NCI-H2171 treated with DMSO at 0.1 percent for 48 hours (cell line): ENCODE measurements at places on chromosomes 5 and 9.

GRCh38 chr9:76311537-76311936 is 82.7 kb downstream of the RFK start:
- no peak for DNase-seq

DNA sequence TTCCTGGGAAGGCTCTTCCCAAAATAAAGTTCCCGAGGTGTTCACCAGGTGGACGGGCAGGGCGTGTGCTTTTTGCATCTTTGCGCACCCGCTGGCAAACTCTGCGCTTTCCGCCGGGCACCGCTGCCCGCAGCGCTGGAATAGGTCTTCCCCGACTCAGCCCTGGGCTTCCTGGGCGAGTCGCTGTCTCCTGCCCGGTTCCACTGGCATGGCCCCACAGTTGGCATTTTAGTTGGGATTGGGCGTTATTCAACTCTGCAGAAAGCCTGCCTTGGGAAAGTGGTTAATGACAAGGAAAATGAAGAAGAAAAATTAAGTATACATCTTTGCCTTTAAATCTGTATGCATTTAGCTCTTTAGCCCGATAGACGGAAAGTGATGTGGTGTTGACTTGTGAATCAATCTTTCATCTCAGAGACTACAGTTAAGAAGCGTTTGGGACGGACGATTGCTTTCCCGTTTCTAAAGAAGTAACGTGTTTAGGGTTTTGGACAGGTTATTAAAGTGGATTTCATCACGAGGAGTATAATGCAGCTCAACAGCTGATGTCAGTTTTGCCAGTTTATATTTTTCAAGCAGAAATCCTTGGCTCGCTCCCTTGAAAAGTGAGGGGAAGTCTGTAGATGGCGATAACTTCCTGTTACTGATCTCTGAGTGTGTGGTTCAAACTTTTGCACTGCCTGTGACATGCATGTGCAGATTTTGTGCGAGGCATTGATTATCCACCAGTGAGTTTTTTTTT is 946 bp downstream of the ADCY2 start:
- peak; percentile 26 for DNase-seq

DNA sequence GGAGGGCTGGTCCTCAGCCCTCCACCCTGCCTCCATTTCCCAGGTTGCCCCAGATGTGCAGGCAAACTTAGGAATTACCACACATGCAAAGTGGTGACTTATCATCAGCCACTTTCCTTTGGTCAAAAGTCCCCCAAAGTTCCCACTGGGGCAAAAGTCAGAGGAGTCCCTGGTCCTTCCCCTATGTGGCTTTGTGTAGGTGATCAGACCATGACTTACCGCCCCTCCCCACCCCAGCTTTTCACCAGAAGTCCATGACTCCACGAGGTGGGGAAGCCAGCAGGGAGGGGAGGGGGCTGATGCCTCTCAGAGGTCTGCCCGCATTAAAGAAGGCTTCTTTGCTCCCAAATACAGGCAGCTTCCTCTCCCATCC is 5.8 kb downstream of the TRAF1 start:
- DNase-seq = no peak

- DNase-seq = no peak
Measured at GRCh38 chr9:32350682-32351081, 33.8 kb upstream of the ACO1 start.

- DNase-seq = no peak
Measured at GRCh38 chr5:135980620-135981019, 25.8 kb upstream of the LECT2 start.

- no peak for DNase-seq
Measured at GRCh38 chr5:163433271-163433670, 4.1 kb upstream of the CCNG1 start.

- DNase-seq = no peak
Measured at GRCh38 chr5:116795189-116795588, 220.6 kb upstream of the SEMA6A start.

DNA sequence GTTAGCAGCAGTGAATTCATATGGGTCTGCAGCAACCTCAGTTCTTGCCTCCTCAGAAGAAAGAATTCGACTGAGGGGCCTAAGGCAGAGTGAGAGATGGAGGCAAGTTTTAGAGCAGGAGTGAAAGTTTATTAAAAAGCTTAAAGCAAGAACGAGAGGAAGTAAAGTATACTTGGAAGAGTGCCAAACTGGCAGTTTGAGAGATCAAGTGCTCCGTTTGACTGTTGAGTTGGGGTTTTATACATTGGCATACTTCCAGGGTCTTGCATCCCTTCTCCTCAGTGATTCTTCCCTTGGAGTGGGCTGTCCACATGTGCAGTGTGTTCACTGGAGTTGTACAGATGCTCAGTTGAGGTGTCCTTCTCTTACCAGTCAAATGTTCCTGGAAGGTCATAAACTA is 203.6 kb downstream of the SPATA31D1 start:
- DNase-seq = peak; percentile 29

GRCh38 chr5:177495243-177496060 is 2.0 kb downstream of the PDLIM7 start:
- DNase-seq = no peak

DNA sequence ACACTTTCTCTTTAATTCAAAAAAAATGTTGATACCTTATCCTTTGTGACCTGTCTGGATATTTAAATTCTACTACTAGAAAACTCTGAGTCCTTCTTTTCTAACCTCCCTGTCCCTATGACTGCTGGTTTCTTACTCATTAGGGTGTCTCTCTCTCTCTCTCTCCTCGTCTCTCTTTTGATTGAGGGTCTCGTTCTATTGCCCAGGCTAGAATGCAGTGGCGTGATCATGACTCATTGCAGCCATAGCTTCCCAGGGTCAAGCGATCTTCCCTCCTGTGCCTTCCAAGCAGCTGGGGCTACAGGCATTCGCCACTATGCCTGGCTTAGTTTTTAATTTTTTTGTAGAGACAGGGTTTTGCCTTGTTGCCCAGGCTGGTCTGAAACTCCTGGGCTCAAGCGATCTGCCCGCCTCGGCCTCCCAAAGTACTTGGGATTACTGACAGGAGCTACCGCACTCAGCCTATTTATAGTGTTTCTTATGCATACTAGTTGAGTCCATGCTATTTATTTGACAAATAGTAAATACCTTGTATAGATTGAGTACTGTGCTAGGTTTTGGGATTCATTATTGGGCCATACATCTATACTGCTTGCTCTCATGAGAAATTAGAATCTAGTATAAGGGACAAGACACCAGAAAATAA is 61.9 kb downstream of the NSD1 start:
- no peak for DNase-seq

DNA sequence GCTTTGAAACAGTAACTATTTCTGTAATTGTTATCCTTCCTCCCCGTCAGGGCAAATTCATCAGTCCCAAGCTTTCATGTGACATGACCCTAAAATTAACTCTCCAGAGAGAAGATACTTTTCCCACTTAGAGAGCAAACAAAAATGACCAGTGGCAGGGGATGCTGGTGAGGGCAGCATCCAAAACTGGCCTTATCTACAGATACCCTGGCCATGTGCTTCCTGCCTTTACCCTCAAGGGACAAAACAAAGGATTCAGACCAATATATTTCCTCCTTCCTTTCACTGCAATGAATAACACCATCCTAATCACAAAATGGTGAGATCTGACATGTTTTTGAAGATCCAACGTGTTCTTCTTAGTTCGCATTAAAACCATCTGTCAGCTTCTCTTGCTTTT is 267.2 kb downstream of the MAN2A1 start:
- no peak for DNase-seq

DNA sequence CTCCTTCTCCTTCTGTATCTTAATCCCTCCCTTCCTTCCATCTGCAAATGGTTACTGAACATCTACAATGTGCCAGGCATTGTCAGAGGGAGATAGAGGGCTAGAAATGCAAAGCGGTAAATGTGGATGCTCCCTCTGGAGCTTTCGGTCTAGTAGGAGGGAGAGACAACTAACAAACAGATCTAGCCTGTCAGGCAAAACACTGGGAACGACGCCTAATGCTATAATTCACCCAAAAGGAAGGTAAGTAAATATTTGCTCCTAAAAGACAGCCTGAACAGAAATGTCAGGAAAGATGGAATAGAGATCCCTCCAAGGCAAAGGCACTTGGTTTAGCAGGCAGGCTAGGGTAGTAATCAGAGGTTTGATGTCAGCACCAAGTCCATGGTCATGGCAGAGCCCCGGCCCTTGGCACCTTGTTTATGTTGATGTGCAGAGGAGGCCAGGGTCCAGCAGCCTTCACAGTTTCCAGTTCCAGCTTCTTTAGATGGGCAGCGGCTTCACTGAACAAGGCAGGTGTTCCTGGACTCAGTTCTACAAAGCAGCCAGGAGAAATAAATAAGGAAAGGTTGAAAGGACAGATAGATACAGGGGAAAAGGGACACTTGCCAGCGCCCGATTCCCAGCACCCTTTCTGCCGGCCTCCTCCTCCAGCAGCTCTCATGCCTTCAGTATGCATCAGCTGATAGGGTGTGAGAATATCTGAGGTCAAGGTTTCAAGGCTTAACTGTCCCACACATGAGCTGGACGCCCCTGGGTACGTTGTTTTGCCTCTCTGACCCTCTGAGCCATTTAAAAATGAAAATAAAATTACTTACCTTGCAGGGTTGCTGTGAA is 46.5 kb upstream of the FRRS1L start:
- no peak for DNase-seq

DNA sequence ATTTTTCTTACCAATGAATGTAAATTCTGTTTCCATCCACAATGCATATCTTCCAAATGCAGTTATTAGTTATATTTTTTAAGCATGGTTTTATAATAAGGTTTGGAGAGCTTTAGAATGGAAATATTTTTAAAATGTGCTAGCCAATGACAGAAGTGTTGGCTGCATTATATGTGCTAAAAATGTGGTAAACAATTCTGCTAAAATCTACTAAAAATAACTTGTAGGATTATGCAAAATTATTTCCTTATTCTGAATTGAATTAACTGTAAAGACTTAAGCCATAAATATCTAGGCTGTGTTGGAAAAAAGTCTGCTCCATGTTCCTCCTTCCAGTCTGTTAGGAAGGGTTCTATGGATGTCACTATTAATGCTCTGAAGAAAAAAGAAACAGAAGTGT is 503.3 kb downstream of the PRR16 start:
- no peak for DNase-seq

DNA sequence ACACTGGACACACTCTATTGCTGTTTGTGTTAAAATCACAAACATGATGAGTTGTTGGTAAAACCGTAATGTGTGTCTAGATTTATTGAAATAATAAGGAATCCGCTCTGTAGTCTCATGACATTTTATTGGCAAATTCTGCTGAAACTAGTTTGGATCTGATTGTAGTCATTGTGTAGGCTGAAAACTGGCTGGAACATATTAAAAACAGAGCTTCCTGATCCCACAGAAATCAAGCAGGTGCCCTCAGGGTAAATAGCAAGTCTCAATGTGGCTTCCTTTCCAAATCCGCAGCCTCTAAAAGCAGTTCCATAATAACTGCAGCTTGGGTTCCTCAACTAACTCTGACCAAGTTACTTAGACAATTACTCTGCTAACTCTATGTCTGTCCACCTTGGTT is 427.5 kb upstream of the KIF2A start:
- DNase-seq = no peak

GRCh38 chr5:607541-608428 is 4.4 kb upstream of the CEP72 start:
- DNase-seq = no peak

DNA sequence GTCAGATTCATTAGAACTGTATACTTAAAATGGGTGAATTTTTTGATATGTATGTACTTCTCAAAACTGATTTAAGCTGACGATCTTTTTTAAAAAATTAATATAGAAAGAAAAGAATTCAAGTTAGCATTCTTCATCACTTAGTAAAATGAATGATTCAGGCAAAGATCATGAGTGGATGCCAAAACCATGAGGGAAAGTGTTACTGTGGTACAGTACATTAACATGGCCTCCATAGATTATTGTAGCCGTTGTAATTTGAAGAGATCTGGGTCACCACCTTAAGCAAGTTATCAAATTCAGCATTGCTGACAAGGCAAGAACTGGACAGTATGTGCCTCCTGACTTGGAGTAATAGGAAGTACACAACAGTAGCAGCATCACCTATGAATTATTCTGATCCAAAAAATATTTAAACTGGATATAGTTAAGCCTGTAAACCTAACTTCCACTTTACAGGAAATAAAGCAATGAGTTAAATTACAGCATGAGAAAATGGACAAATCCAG is 29.7 kb downstream of the C9orf85 start:
- DNase-seq = no peak

GRCh38 chr5:138663561-138663960 is 88.4 kb upstream of the HSPA9 start:
- DNase-seq = no peak

GRCh38 chr5:118873417-118873816 is 114.9 kb downstream of the DTWD2 start:
- DNase-seq = no peak

- no peak for DNase-seq
Measured at GRCh38 chr5:111753884-111754589, 3.0 kb downstream of the NREP start.
